ENCODE measurements at places on chromosomes 2 and 18.

DNA sequence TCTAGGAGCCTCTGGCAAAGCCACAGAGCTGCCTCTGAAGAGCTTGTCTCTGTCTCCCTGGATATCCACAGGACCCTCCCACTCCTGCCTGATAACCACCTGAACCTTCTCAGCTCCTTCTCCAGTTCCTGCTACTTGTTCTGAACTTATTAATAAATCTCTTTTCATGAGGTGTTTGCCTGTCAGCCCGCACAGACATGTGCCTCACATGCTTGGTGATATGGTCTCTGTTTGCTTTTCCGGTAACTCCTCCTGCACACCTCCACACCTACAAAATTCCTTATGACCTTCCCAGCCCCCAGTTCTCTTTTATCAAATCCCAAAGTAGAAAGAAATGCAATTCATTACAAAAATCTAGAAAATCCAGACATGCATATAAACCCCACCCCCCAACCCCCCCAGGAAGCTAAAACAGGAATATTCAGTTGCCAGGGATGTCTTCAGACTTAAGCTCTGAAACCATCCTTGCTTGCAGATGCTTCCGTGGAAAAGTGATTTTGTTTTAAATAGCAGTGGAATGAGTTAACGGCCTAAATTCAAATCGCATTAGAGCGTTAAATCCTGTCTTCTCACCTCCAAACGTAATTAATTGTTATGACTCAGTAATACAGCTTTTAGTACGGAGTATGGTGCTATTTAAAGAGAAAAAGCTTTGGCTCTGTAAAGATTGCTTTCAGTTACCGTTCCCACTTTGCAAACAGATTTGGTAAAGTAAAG lies 2.1 kb upstream of the PID1 start:
- no peak for DNase-seq

- no peak for DNase-seq
Observed at GRCh38 chr2:101873543-101873942, 118.2 kb upstream of the IL1R2 start.

DNA sequence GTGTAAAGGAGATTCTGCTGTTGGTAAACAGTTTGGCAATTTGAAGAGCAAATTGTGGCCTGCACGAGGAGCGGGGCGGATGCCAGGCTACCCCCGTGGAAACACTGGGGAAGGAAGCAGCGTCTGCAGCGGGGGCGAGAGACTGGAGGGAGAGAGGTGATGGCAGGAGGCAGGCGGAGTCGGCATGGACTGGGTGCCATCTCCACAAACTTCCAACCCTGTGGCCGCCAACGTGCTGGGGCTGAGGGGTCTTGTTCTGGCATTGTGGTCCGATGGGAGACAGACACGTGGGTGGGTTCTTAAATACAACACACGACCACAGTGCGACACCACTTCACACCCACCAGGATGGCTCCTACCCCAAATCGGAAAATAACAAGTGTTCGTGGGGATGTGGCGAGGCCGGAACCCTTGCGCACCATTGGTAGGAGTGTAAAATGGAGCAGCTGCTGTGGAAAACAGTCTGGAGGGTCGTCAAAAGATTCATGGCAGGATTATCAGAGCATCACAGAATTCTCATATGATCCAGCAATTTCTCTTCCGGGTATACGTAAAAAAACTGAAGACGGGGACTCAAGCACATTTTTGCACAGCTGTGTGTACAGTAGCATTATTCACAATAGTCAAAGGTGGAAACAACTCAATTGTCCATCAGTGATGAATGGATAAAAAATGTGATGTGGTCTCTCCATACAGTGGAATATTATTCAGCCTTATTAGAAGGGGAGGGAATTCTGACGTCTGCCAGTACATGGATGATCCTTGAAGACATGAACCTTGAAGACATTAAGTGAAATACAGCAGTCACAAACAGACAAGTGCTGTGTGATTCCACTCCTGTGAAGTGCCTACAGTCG lies 82.4 kb upstream of the HPCAL1 start:
- no peak for DNase-seq

DNA sequence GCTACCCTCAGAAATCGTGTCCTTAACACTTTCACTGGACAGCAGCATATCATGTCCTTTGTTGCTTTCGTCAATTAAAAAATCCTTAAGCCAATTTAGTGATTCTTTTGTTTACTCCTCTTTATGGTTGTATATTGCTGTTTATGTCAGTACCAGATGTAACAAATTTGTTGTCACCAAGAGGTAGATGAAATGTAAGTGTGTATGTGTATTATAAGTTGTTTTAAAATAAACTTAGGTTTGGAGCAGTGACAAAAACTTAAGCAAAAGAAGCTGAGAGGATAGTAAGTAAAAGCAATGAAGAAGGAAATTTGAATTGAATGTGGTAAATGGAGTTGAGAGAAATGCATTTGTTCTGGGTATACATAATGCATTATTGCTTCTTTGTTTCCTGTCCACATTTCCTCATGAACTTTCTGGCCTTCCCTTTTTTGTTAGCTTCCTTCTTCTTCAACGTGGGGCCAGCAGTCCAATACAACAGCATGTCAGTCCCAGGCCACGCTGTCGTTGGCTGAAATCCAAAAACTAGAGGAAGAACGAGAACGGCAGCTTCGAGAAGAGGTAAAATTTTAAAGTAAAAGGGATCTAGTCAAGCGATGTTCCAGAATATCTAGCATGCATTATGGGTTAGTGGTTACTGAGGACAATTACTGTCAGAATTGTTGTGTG lies 30.5 kb upstream of the SNORC start:
- DNase-seq: no peak

DNA sequence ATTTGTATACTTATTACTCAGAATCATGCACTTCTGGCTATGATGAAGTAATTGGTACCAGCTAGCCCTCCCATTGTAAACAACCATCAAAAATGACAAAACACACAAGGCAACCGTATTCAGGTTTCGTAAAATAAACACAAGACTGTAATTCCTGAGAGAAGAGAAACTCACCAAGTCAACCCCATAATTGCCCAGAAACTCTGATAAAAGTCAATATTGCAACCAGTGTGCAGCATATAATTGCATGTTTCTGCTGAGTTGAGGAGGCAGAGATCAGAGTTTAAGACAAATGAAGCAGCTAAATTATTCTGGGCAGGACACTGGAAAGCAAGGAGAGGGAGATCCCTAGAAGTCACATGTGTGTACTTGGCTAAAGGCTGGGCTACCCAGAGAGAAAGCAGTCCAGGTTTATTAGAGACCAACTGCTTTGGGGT lies 90.3 kb downstream of the ROCK2 start:
- DNase-seq: peak; percentile 69

DNA sequence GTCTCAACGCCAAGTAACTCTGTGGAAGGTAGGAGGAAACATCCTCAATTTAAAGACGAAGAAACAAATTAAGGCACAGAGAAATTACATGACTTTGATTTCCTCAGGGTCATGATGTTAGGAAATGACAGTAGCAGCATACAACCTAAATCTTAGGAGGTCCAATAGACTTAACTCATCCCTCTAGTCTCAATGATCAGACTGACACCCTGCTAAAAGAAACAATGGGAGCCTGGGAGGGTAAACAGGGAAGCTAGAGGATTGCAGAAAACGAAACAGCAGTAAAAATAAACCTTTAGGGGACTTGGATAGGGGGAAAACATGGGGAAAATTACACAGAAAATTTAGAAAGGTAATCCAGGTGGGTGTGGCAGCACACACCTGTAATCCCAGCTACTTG lies 56.0 kb downstream of the ROCK2 start:
- no peak for DNase-seq

DNA sequence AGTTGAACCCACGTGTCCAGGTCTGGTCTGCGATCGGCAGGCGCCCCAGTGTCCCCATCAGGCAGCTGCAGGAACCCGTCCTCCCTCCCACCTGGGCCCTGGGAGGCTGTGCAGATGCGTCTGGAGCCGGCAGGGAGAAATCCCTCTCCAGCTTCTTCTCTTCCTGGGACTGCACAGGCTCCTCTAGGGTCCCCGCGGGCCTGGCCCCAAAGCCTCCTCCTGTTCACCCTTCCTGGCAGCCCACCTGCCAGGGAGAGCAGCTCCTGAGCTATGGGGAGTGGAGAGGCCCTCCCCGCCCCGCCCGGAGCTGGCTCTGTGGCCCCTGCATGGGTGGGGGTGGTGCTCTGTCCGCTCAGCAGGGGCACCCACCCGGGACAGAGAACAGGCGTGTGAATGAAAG lies 179.2 kb upstream of the ALKAL2 start:
- no peak for DNase-seq
